Right ventricle myocardium inferior (tissue), 1 donor: ENCODE measurements at places on chromosomes 5 and 9.
A peak's percentile ranks its signal among the peaks of the same experiment; 100 is the strongest.

DNA sequence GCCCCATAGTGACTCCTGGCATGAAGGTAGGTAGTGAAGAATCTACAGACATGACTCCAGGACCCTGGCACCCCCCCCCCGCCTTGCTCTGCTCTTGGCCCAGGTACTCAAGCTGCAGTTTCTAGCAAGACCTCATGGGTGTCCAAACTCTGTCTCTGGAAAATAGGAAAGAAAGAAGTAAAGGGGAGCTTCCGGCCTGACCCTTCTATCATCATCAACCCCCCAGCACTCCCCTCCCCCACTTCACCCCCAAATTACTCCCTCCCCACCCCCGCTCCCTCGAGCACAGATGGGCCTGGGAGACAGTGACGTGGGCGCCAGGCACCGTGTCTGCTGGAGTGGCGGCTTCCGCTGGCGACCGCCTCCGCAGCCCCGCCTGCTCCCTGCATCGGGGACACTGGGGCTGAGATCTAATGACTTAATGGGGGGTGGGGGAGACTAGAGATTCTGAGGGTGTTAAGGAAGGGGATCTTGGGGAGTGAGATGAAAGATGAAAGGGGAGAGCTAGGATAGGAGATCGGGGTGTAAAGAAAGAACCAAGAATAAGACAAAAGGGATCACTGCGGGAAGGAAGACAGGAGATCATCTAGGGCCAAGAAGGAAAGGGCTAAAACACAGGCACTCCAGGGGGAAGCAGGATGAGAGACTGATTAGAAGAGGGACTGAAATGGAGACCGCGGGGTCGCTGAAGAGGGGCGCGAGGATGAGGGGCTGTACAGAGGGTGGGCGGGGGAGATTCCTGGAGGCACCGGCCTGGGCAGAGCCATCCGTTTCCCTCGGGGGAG lies 1.1 kb upstream of the DNAJB5 start:
- DNase-seq = peak; percentile 73

GRCh38 chr5:40515476-40515875 lies 164.2 kb upstream of the PTGER4 start:
- DNase-seq = no peak

DNA sequence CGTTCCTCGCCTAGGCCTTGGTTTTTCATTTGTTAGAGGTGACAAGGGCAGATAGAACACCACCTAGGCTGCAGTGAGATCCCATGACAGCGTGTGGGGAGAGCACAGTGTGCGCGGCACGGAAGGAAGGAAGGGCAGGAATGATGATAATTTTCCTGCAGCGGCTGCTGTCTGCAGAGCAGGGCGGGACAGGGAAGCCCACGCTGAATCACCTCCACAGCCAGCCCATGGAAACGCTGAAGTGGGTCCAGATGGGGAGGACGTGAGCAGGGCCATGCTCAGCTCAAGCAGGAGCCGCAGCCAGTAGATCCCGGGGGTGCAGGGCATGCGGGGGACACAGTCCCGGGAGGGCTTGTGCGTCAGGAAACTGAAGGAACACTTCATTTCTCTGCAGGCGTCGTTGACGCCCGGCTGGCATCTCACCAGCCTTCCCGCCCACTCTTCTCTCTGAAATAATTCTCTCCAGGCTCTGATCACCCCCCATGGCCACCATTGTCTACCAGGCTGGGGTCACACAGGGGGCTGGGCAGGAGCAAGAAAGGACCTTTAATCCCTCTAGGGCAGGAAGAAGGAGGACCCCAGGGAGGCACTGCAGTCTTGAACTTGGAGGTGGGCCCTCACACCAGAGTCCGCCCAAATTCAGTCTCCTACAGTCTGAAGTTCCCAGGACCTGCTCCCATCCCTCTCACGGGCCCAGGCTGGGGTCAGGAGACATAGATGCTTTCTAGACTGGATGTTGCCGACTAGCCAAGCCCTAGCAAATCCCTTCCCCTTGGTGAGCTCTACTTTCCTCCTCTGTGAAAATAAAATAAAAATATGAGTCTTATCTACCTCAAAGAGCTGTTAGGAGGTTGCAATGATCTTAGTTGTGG lies 20.9 kb upstream of the SYNPO start:
- DNase-seq = peak; percentile 85

GRCh38 chr5:102749416-102750030 lies 5.6 kb upstream of the PAM start:
- DNase-seq = no peak

DNA sequence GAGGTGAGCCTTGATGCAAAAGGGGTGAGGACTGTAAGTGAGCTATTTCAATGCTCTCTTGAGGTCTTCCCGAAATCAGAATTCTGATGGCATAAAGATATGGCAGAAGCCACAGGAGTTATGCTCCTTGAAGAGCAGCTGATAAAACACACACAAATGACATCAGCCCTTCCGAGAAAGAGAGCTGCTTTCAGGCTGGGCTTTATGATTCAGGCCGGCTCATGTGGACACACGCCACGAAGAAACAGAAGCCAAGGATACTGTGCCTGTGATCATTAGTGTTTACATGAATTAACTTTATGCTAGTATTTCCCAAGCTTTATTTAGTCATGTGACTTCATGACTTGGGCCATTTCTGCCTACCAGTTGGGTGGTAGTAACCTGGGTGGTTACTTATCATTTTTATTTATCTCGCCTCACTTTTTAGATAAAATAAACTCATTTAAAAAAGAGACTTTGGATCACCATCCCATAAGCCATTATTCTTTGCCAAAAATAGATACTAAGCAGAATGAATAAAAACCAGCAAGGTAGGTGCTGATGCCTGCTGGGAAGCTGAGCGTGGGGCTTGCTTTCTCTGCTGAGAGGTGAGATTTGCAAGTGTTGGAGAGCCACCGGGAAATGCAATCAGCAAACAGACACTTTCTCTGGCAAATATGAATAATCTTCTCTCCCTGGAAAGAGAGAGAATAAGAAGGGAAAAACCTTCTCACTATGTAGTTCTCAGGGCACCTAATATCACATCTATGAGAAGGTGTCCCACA lies 73.0 kb upstream of the SLC25A51 start:
- DNase-seq = no peak

GRCh38 chr9:111783857-111784256 lies 10.9 kb downstream of the SHOC1 start:
- DNase-seq = no peak

GRCh38 chr5:131245312-131245711 lies 18.5 kb upstream of the CDC42SE2 start:
- DNase-seq = no peak

- no peak for DNase-seq
Observed at GRCh38 chr9:71752352-71752751, 16.0 kb downstream of the CEMIP2 start.

GRCh38 chr5:88746438-88746882 lies 136.5 kb downstream of the MEF2C start:
- DNase-seq = no peak

DNA sequence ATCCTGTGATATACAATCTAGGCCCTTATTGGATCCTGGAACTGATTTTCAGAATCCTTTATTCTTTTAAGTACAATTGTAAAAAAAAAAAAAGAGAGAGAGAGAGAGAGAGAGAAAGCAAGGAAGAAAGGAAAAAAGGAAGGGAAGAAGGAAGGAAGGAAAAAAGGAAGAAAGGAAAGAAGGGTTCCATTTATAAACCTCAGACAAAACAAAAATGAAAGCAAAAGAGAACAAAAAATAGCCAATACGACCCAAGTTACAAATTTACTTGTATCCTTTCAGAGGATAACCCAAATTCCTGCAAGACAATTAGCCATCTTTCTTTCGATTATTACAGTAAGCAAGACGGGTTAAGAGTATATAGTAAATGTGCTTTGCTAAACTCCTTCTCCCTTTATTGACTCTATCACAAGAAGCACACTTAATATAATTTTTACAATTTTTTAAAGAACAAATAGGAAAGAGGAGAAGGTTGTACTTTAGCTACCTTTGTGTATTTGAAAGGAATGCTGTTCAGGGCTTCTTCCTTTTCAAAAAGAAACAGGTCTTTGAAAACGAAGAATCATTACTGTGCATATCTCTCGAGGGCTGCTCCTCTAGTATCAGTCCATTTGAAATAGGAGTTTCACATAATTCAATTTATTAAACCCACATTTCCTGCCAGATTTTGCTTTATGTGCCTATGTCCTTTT lies 543.3 kb downstream of the RAB3C start:
- DNase-seq = no peak

- no peak for DNase-seq
Observed at GRCh38 chr9:126093771-126094170, 232.9 kb upstream of the MVB12B start.

- DNase-seq = no peak
Observed at GRCh38 chr9:27168496-27168895, 59.5 kb downstream of the TEK start.

DNA sequence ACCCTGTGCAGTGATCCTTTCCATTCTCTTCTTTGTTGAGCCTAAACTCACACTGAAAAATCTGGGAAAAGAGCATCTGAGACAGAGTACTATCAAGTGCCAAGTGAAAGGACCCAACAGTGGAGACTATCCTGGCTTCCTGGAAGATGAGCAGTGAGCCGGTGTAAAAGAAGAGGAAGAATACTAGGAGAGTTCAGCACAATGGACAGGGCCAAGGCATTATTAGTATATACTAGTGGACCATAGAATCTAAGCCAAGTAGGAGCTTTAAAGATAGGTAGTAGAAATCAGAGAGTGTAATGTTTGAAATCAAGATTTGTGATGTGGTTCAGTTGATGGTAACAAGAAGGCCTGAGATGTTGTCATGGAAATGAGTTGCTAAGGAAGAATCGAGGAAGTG lies 140.8 kb downstream of the CAMK4 start:
- no peak for DNase-seq

DNA sequence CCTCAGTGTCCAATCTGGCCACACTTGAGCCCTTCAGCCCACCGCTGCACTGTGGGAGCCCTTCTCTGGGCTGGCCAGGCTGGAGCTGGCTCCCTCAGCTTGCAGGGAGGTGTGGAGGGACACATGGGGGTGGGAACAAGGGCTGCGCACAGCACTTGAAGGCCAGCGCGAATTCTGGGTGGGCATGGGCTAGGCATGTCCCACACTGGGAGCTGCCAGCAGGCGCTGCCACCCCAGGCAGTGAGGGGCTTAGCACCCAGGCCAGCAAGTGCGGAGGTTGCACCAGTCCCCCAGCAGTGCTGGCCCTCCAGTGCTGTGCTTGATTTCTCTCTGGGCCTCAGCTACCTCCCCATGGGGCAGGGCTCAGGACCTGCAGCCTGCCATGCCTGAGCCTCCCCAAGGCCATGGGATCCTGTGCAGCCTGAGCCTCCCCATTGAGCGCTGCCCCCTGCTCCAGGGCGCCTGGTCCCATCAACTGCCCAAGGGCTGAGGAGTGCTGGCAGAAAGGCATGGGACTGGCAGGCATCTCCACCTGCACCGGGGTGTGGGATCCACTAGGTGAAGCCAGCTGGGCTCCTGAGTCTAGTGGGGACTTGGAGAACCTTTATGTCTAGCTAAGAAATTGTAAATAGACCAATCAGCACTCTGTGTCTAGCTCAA lies 148.2 kb downstream of the EMB start:
- peak; percentile 51 for DNase-seq

DNA sequence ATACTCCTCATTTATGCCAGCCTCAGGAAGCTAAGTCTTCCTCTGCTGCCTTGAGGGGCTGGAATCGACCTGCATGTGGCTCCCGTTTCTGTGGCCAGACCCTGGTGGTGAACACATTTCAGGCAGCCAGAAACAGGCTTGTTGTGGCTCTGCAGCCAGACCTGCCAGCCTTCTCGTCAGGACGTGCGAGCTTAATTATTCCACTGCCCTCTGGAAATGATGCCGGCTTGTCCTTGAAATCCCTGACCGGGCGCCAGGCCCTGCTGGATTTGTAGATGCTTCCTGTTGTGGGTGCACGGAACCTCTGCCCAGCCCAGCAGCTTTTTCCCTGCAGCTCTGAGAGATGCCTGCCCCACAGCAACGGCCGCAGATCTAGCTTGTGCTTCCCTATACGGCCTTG lies 41.6 kb downstream of the PDZD2 start:
- peak; percentile 81 for DNase-seq

DNA sequence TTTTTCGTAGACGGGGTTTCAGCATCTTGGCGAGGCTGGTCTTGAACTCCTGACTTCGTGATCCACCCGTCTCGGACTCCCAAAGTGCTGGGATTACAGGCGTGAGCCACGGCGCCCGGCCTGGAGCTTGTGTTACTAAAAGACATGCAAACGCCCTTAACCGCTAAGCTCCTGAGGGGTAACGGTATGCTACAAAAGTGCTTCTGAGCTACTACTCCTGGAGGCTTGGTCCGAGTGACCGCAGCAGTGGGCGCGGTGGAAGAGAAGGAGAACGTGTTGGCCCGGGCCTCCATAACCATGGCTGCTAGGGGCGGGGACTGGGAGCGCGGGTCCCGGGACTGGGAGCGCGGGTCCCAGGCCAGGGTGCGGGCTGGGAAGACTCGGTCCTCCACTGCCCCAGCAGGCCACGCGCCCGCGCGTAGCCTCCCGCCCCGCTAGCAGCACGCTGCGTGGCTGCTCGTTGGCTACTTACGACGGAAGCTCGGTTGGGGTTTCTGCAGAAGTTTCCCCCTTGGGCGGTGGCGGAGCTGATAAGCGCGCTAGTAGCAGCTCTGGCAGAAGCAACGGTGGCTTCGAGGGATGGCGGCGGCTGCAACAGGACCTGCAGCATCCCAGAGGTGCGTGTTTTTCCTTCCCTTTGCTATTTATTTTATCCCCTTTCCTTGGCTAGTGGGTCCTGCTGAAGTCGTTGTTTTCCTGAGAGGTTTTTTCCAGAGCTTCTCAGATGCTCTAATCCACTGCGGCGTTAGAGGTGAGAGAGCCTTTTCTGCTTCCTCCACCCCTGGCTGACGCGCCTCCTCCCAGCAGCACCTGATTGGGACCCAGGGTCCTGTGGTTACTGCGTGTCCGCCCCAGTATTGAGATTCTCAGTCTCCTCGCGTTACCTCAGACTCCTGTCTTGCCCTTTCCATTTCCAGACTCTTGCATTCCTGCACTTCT lies 69.2 kb upstream of the CCDC180 start:
- DNase-seq = peak; percentile 88

GRCh38 chr9:115596021-115596745 lies 478.2 kb upstream of the TNC start:
- DNase-seq = no peak

DNA sequence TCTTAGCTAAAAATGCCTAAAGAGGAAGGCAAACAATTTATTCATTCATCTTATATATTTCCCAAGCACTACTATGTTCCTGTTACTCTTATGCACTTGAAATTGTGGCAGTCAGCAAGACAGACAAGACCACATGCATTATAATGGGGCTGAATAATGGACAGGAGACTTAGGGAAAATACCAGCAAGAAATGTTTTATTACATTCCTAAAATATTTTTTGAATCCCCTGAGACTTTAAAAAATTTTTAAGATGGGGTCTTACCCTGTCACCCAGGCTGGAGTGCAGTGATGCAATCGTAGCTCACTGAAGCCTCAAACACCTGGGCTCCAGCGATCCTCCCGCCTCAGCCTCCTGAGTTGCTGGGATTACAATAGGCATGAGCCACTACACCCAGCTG lies 13.2 kb downstream of the ZCCHC9 start:
- no peak for DNase-seq
